Kidney glomerular epithelial cell (primary cell): ENCODE measurements at places on chromosomes 7 and 10.
A peak's percentile ranks its signal among the peaks of the same experiment; 100 is the strongest.

- DNase-seq = no peak
Measured at GRCh38 chr10:31694929-31695837, 233.4 kb downstream of the ARHGAP12 start.

GRCh38 chr7:20151708-20152456 lies 65.3 kb downstream of the MACC1 start:
- no peak for DNase-seq

DNA sequence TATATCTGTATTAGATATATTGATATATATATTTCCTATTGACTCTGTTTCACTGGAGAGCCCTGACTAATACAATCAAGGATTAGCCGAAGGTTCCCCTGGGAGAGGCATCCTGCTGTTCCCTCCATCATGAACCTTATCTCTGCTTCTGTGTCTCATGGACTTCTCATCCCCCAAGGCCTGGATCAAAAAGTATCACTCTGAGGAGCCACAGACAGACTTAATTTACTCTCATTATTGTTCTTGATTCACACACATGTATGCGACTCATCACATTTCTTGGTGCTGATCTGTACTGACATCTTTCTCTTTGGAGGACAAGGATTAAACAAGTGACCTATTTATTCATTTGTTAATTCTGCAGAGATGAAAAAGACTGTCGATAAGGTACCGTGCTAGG lies 550.2 kb downstream of the KCNMA1 start:
- DNase-seq = no peak

DNA sequence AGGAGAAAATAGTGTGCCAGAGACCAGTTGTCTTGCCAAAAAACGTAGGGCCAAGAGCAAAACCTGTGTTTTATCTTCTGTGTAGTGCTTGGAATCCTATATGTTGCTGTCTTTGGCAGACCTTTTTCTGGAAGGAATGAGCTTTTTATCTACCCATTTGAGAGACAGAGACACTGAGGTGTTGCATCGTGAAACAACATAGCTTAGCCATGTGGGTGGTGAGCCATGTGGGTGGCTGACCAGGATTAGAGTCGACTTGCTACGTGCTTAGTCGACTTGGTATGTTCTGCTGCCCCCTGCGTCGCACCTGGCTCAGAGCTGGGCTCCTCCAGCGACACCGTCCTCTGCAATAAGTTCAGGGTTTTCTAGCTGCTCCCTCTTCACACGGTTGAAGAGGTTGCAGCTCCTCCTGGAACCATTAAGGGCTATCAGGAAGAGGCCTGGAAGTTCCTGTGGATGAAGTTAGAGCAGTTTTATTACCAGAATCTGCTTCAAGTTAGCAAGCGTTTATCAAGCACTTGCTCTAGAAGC lies 175.8 kb downstream of the SH2D4B start:
- DNase-seq = no peak

- DNase-seq = peak; percentile 42
Measured at GRCh38 chr10:63265222-63265617, 132.1 kb downstream of the NRBF2 start.

DNA sequence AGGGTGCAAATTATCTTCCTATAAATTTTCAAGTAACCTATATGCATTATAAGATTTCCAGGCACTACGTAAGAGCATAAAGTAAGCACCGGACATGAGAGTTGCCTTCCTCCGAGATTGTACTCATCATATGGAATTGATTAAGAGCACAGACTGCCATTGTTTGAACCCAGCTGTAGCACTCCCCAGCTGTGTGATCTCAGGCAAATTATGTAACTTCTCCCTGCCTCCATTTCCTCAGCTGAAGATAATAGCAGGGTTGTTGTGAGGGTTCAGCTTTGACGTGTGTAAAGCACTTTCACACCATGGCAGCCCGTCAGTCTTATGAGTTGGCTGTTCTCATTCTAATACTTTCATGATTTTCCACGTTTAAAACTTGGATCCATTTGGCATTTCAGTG lies 122.6 kb downstream of the ITIH5 start:
- no peak for DNase-seq

DNA sequence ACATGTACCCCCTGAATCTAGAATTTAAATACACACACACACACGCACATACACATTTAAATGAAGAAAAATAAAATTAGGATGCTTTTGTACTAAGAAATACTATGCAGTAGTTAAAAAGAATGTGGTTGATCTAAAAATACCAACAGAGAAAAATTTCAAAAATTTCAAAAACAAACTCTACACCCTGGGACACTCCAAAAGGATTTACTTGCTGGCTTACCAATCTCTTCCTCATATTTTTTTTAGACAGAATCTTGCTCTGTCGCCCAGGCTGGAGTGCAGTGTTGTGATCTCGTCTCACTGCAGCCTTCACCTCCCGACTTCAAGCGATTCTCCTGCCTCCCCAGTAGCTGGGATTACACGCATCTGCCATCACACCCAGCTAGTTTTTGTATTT lies 80.9 kb downstream of the HIP1 start:
- DNase-seq = no peak

DNA sequence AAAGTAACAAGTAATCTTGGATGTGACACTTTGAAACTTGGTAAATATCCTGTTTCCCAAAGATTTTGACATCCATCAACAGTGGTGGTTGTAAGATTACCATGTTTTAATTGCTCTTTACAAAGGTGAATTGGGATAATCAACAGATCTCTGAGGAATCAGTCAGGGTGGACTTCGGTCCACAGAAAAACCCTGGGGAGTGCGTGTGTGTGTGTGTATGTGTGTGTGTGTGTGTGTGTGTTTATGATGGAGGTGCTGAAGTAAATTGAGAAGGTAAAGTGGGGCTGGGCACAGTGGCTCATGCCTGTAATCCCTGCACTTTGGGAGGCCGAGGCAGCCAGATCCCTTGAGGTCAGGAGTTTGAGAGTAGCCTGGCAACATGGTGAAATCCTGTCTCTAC lies 12.0 kb upstream of the AUTS2 start:
- no peak for DNase-seq

- DNase-seq = peak; percentile 99
Measured at GRCh38 chr7:36115448-36116321, 37.4 kb upstream of the EEPD1 start.

DNA sequence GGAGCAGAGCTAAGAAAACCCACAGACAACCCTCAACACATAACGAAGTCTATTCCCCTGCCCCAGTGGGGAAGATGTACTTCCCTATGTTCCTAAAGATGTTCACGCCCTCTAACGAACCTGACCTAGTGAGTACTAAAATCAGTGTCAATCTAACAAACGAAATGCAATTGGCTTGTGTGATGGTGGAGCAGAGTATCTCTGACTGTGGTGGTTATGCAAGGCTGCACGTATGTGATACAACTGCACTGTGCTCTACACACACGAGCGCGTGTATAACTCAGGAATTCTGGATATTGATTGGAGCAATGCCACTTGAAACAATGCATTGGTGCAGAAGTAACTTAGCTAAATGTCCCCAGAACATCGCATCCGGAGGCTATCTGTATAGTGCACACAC lies 1.3 kb downstream of the ANKRD16 start:
- DNase-seq = peak; percentile 6

DNA sequence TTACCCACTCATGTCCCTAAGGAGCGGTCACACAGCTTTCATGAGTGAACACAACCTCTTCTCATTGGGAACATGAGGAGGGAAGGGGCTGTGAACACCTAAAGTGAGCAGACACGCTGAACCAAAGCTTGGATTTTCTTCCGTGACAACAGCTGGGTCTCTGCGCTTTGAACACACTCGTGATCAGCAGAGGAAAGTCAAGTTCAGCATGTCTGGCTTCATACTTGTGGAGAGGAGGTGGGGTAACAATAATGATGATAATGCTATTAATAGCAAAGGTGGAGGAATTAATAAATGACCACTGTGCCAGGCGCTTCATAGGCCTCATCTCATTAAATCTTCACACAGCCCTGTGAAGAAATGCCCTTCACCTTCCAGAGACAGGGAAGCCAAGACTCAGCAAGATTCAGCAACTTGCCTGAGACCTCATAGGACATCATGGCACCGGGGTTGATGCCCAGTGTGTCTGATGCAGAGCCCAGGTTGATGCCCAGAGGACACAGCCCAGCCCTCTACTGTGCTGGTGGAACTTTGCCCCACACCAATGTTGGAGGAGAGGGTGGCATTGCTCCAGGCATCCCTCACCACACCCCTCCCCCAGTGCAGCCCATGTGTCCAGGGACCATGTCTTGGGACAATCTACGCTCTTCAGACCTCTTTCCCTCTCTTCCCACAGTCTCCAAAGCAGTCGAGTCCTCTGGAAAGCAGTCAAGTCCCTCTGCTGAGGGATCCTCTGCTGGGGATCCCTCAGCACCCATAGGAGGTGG lies 40.6 kb downstream of the GSDME start:
- DNase-seq = no peak

DNA sequence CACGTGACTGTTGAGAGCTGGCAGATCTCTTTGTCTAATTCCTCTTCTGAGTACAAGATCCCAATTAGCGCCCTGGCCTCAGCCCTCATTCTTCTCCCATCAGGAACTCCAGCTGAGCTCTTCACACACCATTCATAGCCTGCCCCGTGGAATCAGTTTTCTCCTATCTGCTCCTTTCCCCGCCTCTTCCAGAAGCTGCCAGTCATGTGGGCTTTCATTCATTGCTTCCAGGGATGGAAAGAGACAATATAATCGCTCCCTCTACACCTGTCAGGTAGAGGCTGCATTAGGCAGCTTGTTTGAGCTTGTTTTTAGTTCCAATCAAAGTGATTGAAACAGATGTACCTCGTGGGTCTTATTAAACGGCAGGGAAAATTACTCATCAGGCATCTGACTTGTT lies 515.8 kb downstream of the TYW1 start:
- no peak for DNase-seq

GRCh38 chr10:95730233-95730632 lies 25.7 kb upstream of the ENTPD1 start:
- no peak for DNase-seq

DNA sequence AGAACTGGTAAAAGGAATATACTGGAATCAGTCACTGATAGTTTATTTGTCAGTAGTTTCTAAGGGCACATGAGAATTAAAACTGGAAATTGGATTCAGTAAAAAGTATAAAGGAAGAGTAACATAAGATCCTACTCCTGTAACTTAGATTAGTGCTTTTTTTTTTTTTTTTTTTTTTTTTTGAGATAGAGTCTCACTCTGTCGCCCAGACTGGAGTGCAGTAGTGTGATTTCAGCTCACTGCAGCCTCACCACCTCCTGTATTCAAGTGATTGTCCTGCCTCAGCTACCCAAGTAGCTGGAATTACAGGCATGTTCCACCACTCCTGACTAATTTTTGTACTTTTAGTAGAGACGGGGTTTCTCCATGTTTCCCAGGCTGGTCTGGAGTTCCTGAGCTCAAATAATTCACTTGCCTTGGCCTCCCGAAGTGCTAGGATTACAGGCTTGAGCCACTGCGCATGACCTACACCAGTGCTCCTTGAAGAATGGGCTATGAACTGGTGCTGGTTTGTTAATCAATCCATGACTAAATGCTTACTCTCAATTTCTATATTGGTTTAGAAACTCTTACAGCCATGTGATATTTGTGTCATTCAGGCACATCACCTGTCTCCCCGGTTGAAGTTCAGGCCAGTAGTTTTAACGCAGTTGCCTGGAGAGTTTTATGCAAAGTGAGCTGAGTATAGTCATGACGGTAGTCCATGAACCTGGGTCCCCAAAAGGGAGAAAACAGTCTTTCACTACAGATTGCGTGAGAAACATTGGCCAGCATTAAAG lies 65.0 kb downstream of the ZEB1 start:
- no peak for DNase-seq

- DNase-seq = no peak
Measured at GRCh38 chr10:32232378-32232777, 114.6 kb downstream of the EPC1 start.

GRCh38 chr7:28069807-28070206 lies 110.8 kb downstream of the JAZF1 start:
- DNase-seq = peak; percentile 22

- no peak for DNase-seq
Measured at GRCh38 chr7:123352973-123353372, 153.2 kb upstream of the SLC13A1 start.

- no peak for DNase-seq
Measured at GRCh38 chr7:38191791-38192190, 13.7 kb downstream of the STARD3NL start.

DNA sequence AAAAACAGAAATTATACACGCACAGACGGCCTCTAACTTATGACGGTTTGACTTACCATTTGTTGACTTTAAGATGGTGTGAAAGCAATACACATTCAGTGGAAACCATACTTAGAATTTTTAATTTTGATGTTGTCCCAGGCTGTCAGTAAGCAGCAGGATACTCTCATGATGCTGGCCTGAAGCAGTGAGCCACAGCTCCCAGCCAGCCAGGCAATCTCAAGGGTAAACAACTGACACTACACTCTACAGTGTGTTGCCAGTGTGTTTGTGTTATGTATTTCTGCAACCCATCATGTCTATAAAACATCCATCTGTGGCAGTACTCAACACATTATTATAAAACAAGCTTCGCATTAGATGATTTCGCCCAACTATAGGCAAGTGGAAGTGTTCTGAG lies 747.5 kb downstream of the NRG3 start:
- no peak for DNase-seq

DNA sequence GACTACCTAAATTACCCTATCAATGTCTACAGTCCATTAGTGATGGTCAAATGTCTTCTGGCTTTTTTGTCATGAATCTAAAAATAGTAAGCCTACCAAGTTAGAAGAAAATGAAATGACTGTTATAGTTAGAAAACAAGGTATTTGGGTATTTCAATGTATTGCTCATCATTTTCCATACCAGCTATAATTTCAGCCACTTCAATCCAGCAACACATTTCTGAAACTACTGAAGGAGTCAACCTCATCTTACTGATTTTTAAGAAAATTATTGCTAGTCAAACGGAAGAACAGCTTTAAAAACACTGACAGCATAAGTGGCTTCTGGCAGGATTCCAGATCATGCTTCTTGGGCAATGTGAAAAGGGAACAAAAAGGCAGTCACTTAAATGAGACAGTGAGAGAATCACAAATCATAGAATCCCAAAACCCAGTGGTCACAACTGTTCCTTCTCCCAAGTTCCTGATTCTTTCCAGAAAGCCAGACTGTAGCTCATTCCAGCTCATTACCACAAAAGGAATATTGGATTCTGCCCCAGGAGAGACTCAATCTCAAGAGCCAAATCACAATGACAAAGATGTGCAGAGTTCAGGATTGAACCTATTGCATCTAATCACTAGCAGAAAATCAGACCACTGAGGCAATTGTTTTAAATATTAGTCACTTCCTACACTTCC lies 61.2 kb upstream of the LRRN3 start:
- no peak for DNase-seq

DNA sequence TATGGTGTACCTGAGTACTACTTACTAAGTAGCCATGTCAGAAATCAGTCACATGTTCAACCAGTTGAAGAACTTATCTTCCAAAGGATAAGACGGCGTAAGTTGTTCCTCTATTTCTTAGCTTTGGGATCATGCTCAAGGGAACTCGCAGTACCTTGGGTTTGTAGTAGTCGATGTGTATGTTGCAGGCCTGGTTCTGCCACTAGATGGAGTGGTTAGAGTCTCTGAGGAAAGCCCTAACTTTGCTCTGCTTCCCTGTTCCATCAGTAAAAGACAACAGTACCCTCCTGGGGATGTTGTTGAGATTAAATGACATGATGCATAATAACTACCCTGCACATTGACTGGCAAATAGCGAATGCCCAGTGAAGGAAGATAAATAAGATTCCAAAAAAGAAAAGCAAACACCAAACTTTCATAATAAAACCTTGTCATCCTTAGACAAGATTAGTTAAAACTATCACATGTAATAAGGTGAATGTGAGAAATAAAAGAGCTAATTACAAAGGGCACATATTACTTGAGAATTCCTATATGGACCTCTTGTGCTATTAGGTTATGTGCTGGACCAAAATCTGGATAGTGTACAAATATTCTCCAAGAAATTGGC lies 165.9 kb downstream of the ABCA13 start:
- DNase-seq = peak; percentile 2
